ENCODE measurements at places on chromosomes 2 and 18.

GRCh38 chr18:7616661-7617060 lies 49.5 kb downstream of the PTPRM start:
- no peak for DNase-seq

- no peak for DNase-seq
Measured at GRCh38 chr18:36327352-36328316, 30.1 kb downstream of the FHOD3 start.

GRCh38 chr2:96971926-96972444 lies 14.4 kb downstream of the FAM178B start:
- no peak for DNase-seq

DNA sequence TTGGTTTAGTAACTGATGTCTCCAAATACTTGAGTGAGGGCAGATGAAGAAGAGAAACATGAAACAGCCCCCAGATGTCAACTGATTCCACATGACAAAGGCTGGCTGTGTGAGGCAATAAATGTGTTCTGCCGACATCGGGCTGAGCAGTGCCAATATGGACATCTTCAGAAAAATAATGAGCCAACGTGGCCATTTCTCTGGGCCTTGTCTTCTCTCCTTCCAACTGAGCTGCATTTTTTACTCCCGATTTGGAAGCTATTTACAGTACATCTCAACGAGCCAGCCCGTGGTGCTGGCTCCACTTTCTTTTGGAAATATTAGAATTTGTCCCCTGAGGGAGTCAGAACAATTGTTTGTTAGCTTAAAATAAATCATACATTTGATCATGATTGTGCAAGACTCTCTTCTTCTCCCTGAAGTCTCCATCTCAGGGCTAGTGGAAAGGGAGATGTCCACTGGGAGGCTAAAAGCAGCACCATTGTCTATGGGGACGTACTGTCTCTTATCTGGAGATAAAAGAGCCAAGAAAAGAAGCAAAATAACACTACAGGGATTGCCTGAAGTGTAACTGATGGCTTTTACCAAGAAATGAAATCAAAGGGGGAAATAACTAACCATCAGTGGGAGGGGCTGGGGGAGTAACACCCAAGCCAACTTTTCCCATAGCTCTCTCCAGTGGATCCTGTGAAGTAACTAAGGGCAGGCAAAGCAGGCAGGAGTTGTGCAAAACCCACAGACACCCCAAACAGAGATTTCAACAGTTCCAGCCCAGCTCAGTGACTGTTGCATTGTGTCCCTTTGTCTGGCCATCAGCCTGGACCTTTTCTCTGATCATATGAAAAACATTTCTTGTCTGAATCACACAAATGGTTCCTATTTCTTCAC lies 114.8 kb downstream of the RDH14 start:
- DNase-seq, result no peak

GRCh38 chr2:36717603-36718266 lies 21.2 kb downstream of the VIT start:
- no peak for DNase-seq

DNA sequence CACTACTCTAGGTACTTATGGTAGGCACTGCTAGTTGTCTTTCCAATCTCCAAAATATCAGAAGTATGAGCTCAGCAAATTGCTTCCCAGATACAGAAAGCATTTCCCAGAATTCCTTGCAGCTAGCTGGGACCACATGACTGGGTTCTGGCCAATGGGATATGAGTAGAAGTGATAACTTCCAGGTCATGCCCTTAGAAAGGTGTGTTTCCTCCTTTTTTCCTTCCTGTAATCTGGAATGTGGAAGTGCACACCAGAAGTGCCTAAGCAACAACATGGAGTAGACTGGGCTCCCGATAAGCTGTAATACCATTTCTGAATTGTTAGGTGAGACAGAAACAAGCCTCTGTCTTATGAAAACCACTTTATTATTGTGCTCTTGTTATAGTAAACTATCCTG lies 279.8 kb downstream of the ZNF385B start:
- DNase-seq, result no peak

DNA sequence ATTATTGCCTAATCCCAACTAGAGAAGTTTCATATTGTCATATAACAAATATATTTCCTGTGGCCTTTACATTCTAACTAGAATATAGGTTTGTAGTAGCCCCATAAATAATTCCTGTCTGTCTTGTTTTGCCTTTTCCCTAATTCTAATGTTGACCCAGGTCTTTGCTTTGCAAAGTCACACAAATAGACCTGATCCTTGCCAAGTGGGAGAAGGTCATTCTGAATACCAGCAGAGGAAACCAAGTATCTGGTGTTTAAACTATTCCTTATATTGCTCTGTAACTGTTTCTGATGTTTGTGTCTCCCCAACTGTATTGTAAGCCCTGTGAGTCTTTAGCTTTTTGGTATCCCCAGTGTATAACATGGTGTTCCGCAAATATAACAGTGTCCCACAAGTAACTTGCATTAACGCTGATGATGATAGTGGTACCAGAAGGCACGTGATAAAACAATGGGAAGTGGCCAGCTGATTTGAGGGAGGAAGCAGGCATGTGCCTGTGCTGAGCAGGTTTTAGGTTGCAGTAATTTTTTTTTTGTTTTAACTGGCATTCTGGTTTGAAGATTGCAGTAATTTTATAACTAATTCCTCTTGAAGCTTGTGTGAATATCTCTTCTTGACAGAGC lies 11.1 kb downstream of the HADHB start:
- DNase-seq, result no peak

- no peak for DNase-seq
Measured at GRCh38 chr18:5066380-5066977, 130.6 kb downstream of the AKAIN1 start.

DNA sequence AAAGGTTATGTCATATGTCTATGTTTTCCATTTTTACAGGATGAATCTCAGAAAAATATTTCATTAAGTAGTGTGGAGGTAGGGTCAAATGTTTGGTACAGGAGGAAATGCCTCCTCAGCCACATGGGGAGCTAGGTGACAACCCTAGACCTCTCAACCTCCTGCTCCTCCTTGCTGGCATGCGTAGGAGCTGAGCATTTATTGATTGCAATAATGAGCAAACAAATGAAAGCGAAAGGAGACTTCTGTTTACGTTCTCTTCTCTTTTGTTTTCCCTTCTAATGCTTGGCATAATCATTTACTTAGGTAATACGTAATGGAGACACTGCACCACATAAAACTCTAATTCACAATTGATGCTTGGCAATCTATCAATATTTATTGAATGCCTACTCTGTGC lies 95.1 kb upstream of the CCBE1 start:
- DNase-seq, result no peak

DNA sequence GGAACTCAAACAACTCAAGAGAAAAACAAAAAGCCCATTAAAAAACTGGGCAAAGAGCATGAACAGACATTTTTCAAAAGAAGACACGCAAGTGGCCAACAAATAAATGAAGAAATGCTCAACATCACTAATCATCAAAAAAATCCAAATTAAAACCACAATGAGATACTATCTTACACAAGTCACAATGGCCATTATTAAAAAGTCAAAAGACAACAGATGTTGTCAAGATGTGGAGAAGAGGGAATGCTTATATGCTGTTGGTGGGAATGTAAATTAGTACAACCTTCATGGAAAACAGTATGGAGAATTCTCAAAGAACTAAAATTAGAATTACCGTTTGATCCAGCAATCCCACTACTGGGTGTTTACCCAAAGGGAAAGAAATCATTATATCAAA lies 15.1 kb downstream of the LMAN1 start:
- no peak for DNase-seq

- peak; percentile 81 for DNase-seq
Measured at GRCh38 chr2:11477994-11478393, 12.0 kb upstream of the E2F6 start.

DNA sequence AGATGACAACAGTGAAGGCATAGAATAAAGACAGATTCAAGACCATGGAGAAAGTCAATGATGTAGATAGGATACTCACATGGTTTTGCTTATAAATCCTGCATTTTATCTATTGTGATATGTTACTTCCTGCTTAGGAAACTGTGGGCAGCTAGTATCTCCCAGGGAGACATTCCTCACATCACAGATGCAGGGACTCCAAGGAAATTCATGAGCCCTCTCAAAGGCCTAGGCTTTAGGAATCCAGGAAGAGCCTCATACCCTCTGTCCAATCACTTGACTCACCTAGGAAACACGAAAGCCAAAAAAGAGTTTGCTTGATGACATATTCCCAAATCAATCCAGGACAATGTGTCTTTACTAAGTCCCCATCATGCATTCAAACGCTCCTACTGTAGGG lies 247.8 kb upstream of the KLHL29 start:
- DNase-seq, result no peak

- peak; percentile 52 for DNase-seq
Measured at GRCh38 chr2:233385489-233386044, 31.3 kb downstream of the DGKD start.
